ENCODE measurements at places on chromosomes 6 and 20. TPM values are rescaled to one million over a fixed set of nuclear protein-coding genes. Genes with fewer than 3 reads are reported as not detected.

The DYNLT2 gene
- total RNA-seq, result 2.0 TPM

The GPR6 gene
- total RNA-seq, result not detected

The KHDC1L gene
- total RNA-seq, result not detected

The GPX6 gene
- not detected for total RNA-seq

The FOXQ1 gene
- 0.33 TPM for total RNA-seq

The NKAPL gene
- 7.5 TPM for total RNA-seq

The PNPLA1 gene
- total RNA-seq, result not detected

The TCP11 gene
- not detected for total RNA-seq

The TRIM15 gene
- 0.36 TPM for total RNA-seq

- DNase-seq, result no peak
Observed at GRCh38 chr6:101537753-101538316, 144.3 kb downstream of the GRIK2 start.

DNA sequence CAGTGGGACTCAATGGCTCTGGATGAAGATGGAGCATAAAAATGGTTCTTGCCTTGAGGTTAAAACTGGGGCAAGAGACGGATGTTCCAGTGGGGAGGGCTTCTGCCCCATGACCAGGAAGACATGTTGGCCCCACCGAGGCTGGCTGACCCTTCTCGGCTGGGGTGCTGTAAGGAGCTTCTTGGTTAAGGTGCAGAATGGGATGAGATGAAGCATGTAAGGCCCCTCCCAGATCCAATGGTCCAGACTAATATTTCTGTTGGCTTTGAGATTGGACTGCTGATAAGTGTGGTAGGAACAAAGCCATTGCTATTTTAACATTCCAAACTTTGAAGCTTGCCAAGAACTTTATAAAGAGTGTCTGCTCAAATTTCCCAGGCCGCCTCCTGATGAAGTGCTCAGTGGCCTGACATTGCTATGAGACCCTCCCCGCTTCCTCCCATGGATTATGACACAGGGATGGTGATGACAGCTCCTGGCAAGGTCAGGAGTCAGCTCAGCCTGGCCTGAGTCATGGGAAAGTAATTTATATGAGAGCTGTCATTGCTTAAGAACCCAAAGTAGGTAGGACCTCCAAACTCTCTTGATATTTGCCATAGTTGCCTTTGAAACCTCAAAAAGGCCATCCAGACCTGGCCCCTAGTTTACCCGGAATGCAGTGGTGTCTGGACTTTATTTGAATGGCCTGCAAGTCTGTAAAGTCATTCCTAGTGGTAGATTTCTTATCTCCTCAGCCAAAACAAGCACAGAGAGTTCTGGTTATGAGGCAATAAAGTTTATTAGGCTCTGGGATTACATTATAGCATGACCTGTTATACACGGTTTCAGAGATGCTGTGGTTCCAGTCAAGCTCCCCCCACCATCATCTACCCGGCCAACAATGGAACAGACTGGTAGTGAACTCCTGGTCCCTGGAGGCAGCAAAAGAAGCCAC, 55.2 kb downstream of the TGM2 start:
- DNase-seq, result peak; percentile 91

- no peak for DNase-seq
Observed at GRCh38 chr20:20593447-20594170, 118.8 kb downstream of the RALGAPA2 start.

- no peak for DNase-seq
Observed at GRCh38 chr20:20073801-20074371, 21.6 kb downstream of the CFAP61 start.

DNA sequence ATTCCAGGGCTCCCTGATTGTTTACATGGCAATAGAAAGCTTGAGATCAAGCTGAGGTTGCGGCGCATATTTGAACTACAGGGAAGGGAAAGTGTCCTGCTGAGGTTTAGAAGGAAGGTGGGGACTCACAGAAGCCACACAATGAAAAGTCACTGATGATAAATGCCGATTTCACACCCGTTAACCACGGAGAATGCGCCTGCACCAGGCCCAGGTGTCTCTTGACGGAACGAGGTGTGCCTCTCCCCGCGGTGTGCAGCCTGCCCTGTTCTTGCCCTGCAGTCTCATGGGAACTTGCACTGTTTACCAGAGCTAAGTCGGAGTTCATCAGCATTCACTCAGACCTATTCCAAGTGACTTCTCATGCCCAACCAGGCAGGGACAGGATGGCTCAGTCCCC, 90.3 kb downstream of the LY86 start:
- DNase-seq, result no peak

DNA sequence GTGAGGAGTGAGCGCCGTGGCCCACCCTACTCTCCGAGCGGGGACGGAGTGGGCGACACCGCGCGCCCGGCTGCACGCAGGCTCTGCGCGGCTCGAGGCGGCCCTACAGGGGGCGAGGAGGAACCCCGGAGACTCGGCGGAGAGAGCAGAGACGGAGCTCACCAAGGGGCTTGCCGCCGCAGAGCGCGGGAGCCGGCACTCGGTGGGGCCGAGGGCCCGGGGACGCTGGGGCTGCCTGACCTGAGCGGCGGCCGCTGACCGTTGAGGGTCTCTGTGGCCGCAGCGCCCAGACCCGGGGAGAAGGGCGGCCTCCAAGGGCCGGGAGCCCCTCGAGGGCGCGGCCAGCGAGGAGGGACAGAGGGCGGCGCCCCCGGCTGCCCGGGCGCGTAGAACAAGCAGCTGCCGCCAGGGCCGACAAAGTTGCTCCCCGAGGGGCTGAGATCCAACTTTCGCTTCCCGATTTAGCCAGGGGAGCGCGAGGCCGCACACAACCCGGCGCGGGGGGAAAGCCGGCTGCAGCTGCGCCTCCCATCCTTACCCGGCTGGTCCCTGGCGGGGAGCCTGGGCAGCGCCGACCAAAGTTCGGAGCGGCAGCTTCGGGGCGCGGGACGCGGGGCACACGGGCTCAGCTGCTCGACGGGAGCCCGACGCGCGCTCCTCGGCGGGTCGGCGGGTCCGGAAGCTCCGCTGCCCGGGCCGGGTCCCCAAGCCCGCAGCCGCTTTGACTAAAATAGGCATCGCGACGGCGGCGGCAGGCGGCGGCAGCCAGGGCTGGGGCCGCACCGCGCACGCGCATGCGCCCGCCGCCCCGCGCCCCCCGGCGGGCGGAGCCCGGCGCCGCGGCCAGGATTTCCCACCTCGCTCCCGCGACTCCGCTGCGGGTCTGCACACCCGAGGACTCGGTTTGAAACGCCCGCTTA, 43.1 kb downstream of the POPDC3 start:
- DNase-seq, result peak; percentile 88

GRCh38 chr20:51862796-51863195, 60.5 kb upstream of the SALL4 start:
- no peak for DNase-seq

DNA sequence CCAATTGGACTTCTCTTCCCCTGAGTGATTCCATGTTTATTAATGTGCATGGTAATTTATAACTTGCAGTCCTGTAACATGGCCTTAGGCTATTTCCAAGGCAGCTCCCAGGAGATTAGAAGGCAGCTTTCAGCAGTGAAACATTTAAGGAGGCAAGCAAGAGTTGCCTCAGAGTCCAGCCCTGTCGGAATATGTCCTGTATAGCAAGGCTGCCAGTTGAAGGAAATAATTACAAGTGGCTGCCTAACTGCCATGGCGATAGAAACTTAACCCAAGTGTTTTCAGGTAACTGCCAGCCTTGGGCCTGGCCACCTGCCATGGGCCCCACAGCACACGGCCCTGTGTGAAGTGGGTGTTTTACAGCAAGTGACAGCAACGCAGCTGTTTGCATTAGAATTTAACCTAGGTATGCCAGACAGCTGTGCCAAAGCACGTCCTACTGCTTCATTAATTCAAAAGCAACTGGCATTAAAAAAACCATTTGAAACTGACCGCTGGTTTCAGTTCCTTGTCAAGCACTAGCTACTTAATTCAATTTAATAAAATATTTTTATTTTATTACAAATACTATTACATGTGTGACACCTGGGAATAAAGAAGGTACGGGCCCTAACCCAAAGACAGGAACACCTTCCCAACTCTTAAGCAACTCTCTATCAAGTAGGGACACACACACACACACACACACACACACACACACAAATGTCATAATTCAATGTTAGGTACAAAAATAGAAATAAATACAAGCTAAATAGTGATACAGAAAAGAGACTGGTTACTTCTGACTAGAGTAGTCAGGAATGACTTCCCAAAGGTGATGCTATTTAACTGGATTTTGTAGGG, 151.8 kb upstream of the HEY2 start:
- DNase-seq, result no peak

- no peak for DNase-seq
Observed at GRCh38 chr6:159053781-159054398, 9.1 kb upstream of the TAGAP start.

- DNase-seq, result no peak
Observed at GRCh38 chr6:131368198-131368911, 204.7 kb upstream of the ARG1 start.

DNA sequence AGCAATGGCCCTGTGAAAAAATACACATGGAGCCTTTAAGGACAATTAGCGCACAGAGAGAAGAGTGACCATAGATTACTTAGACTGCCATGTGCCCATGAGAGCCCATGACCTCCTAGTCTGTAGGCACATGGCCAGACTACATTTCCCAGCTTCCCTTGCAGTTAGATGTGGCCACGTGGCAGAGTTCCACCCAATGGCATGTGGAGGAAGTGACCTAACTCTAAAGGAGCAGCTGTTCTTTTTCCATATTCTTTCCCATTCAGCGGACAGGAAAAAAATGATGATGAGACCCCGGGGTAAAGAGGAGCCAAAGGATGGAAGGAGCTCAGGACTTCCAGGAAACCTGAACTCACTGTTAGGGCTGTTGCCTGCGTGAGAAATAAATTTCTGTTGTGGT, 116.6 kb downstream of the CBLN4 start:
- no peak for DNase-seq

DNA sequence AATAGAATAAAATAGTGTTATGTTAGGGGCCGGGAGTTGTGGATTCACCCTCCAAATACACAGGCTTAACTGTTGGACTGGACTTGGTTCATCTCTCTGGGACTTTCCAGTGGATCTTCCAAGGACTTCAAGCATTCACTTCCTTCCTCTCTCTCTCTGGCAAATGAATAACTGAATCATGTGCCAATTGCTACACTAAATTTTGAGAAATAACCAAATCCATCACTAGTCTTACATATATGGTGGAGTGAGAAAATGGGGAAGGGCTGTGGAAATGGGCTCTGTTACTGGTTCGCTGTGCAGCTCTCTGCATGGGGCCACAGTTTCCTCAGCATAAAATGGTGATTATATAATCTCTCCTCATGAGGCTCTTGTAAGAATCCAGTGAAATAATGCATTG, 6.8 kb upstream of the KIAA1755 start:
- DNase-seq, result peak; percentile 10

- DNase-seq, result no peak
Observed at GRCh38 chr6:174036-174435, 118.3 kb upstream of the DUSP22 start.

All from sigmoid colon (tissue), 7 donors.